ENCODE measurements at places on chromosomes 1 and 21.

DNA sequence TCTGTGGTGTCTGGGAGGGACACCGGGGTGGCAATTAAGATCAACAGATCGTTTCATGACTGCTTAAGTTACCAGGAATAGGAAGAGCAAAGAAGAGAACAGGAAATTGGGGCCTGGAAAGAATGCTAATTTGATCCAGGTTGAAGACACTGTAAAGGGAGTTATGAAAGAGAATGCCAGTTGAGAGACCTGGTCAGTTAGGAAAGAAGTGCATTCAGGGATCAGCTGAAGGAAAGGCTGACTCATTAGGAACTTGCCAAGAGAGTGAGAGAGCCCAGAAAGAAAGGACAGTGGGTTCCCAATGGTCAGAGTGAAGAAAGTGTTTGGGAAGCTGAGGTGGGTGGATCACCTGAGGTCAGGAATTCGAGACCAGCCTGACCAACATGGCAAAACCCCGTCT lies 119.6 kb downstream of the UBE2U start:
- no peak for DNase-seq

- DNase-seq: no peak
Observed at GRCh38 chr21:44949779-44950198, 10.0 kb downstream of the SLX9 start.

GRCh38 chr21:42079008-42079938 lies 8.2 kb downstream of the UMODL1 start:
- DNase-seq: no peak

- no peak for DNase-seq
Observed at GRCh38 chr1:206538901-206539640, 31.7 kb downstream of the RASSF5 start.

- DNase-seq: no peak
Observed at GRCh38 chr1:242011894-242012660, 13.2 kb upstream of the MAP1LC3C start.

GRCh38 chr1:27589841-27590426 lies 14.0 kb downstream of the AHDC1 start:
- no peak for DNase-seq

DNA sequence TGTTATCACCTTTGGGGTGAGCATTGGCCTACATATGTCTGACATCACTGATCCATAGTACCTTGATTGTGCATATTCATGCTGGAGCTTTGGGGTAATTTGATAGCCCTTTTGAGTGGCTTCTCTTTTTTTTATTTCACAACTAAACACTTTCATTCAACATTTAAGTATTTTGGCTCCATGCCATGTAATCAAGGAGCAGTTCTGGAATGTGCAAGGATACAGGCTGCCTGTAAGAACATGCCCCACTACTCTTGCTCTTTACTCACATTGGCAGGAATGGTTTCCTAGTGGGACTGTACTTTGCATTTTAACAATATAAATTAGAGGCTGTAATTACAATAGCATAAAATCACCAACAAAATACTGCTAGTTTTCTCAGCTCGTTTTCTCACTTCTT lies 300.7 kb upstream of the SPAG17 start:
- no peak for DNase-seq

DNA sequence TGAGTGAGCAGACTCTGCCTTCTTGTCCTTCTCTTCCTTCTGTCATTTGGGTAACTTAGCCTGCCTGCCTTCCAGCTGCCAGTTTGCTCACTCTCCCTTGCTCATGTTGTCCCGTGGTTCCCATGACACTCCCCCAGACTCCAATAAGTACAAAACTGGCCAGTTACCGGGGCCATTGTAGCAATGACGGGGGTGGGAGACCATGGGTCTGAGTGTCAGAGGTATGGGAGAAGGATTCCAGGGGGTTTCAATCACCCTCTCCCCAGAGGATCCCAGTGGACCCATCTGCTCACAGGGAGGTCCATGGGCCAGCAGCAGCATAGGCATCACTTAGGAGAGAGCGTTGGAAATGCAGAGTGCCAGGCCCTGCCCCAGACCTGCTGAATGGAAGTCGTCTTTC lies 51.3 kb downstream of the CAPN9 start:
- DNase-seq: no peak

- DNase-seq: no peak
Observed at GRCh38 chr1:219283541-219283940, 109.9 kb downstream of the LYPLAL1 start.

- no peak for DNase-seq
Observed at GRCh38 chr1:111475701-111476100, 1.9 kb downstream of the C1orf162 start.

- no peak for DNase-seq
Observed at GRCh38 chr1:82700476-82700875, 899.7 kb downstream of the ADGRL2 start.

GRCh38 chr1:106120789-106121188 lies 935.7 kb upstream of the PRMT6 start:
- no peak for DNase-seq

- no peak for DNase-seq
Observed at GRCh38 chr21:17610911-17611310, 1.8 kb downstream of the BTG3 start.

Measured in NCI-H2029 treated with DMSO at 0.1 percent for 48 hours (cell line).